Activated naive CD4-positive, alpha-beta T cell treated with anti-CD3 and anti-CD28 coated beads, Interleukin-2, amount 50 U/mL, for 16 hours (primary cell): ENCODE measurements at places on chromosomes 7 and 10.
A peak's percentile ranks its signal among the peaks of the same experiment; 100 is the strongest.

GRCh38 chr7:150869467-150869866 is 17.1 kb downstream of the AOC1 start:
- no peak for DNase-seq

DNA sequence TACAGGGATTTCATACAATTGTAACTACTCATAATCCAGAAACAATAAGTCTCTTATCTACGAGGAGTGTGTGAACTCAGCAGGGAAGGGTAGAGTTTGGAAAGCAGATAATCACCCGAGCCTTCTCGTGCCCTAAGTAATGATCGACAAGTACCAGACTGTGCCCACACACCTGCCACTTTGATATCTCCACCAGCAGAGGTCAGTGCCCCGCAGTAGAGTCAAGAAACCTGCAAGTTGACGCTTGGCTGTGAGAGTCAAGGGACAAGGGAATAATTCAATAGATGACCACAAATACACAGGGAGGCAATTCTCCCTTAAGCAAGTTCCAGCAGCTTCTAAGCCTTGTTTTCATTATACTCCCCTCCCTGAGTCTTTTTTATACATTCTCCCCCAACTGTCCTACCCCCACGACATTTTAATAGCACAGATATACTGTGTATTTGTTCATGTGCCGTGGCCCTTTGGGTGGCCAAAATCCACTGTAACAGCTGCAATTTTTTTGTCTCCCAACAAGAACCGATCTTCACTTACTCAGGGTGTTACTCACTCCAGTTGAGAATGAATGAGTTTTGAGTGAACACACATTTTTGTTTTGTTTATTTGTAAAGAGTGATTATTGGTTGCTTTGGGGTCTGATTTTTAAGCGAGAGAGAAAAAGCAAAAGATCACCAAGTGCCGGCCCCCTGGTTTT is 106.9 kb upstream of the RHEB start:
- peak; percentile 33 for DNase-seq

- DNase-seq: no peak
Measured at GRCh38 chr7:155341463-155341983, 43.8 kb downstream of the INSIG1 start.

- no peak for DNase-seq
Measured at GRCh38 chr7:69467826-69468225, 130.4 kb upstream of the AUTS2 start.

- DNase-seq: no peak
Measured at GRCh38 chr10:31134311-31134952, 102.8 kb upstream of the ZNF438 start.

GRCh38 chr7:86768394-86768793 is 124.7 kb downstream of the GRM3 start:
- DNase-seq: no peak

GRCh38 chr10:110268971-110269370 is 35.7 kb downstream of the SMNDC1 start:
- no peak for DNase-seq

DNA sequence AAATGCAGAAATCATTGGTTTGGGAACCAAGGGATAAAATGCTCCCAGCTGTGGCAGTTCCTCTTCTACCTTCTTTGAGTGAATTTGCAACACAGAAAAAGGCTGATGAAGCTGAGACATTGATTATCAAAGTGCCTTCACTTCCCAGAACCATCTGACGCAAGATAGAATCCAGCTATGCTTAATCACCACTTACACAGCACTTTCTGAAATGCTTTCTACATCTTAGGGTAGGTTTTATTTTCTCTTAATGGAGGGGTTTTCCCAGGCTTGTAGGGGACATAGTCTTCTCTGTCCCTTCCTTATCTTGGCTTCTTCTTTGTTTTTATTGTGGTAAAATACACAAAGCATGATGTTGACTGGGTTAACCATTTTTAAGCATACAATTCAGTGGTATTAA is 332.6 kb upstream of the ZNF32 start:
- no peak for DNase-seq

DNA sequence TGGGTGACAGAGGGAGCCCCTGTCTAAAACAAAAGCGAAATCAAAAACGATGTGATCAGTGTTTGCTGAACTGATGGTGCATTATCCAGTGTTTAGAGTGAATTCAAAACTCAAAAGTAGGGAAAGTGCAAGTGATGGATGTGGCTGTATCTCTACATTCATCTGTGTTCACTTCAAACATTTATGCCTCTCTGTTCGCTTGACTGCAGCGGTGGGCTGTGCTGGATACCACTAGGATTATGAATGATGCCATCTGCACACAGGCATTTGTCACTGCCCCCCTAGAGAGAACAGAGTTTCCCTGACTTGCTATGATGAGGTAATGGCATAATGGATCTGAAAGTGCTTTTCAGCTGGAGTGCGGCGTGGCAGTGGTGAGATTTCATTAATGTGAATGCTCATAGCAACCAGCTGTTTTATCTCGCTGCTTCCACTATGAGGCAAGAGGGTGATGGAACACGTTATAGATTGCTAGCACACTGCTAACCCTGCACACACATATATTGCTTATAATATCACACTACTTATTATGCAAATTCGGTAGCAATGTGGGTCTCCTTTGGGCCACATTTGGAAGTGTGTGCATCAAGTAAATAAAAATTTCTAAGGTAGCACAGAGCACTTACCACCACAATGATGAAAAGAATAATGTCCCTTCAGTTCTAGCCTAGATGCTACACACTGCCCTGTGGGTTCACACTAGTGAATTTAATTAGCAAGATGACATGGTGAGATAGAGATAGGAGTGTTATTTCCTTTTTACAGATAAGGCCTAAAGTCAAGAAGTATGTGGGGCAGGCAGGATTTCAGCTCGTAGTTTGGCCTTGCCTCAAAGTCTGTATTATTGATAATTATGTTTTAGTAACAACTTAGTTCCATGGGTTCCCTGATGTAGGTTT is 164.7 kb downstream of the CAMK1D start:
- DNase-seq: no peak

GRCh38 chr10:61847640-61848039 is 53.9 kb upstream of the ARID5B start:
- no peak for DNase-seq

- DNase-seq: no peak
Measured at GRCh38 chr10:3764626-3765112, 20.3 kb downstream of the KLF6 start.

- no peak for DNase-seq
Measured at GRCh38 chr7:75737856-75738603, 711 bp downstream of the HIP1 start.

DNA sequence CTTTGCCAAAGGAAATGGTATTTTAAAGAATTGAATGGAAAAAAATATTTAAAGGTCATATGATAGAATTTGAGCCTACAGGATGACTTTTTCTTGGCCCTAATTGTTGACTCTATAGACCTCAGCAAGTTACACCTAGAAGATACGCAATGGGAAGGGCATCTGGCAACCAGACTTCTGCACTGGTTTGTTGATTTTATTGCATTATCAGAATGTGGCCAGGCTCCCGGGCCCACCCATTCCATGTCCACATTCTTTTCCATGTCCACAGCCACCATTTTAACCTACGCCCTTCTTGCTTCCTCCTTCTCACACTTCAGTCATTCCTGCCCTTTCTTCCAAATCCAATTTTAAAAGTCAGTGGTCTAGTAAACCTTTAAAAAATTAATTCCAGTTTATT is 738.4 kb downstream of the SUGCT start:
- DNase-seq: no peak

GRCh38 chr7:146359176-146359575 is 242.6 kb downstream of the CNTNAP2 start:
- no peak for DNase-seq

DNA sequence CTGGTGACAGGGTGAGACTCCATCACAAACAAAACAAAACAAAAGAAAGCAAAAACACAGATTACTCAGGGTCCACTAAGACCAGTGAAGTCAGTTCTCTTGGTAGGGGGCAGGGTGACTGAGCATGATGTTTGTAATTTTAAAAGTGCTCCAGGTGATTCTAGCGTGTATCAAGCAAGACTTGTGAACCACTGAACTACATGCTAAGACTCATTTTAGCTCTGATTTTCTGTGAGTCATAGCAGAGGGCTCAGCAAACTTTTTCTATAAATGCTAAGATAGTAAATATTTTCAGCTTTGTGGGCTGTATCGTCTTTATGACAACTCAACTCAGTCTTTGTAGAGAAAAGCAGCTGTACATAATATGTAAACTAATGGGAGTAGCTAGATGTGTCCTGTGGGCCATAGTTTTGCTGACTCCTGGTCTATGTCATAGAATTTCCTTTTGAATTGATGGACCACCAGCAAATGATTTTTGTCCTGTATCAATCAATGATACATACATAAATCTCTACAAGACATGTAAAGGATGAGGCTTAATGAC is 141.3 kb downstream of the CFTR start:
- DNase-seq: no peak

DNA sequence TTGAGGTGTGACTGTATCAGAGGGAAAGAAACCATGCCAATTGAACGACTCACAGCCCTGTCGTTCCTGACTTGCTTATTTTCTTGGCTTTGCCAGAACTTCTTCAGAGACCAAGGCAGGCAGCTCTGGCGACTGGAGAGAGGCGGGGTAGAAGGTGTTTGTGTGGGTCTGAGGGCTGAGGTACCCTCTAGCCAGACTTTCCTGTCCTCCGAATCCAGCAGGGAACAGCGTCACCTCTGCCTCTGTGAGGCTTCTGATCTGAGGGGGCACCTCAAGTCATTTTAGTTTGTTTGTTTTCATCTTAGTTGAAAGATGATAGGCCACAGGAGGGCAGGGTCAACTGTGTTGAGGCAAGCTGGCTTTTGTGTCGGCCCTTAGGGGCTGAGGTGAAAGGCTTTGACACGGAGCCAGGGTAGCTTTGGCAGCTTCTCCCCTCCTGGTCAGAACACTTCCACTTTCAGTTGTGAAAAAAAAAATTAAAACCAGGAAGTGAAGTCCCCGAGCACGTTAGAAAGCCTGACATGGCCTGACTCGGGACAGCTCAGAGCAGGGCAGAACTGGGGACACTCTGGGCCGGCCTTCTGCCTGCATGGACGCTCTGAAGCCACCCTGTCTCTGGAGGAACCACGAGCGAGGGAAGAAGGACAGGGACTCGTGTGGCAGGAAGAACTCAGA is 1.9 kb downstream of the ACSL5 start:
- peak; percentile 30 for DNase-seq

DNA sequence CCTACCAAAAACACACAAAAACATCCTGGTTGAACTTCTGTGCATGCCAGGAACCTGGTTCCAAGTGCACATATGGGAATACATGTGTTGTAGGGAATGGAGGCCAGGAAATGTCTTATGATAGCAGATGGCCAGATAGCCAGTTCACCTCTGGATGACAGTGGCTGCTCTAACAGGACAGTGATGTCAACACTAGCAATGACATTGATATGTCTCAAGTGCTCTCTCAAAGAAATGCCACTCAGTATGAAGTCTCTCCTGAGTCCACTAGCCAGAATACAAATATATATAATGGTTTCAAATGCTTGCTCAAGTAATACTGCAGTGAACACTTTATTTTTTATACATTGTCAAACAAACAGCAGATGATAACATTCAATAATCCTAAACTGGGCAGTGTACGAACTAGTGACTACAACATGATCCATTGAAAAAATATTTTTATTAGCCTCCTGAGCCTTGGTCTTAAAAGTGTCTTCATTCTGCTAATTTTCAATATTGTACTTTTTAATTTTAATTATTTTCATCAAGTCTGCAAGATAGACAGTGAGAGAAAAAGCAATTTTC is 26.0 kb upstream of the PCDH15 start:
- DNase-seq: no peak

DNA sequence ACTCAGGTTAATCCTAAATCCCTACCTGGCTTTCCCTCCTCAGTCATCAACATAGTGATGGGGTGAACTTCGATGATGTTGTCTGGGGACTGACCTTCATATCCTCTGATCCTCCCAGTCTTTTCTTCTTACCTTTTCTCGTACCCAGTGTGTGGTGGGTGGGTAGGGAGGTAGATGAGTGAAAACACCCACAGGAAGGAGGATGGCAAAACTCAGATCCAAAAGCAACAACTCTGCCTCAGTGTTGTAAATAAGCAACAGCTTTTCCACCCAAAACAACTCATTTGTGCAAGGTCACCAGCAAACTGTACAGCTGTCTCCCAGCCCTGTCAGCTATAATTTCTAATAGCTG is 38.6 kb downstream of the VOPP1 start:
- DNase-seq: no peak

- no peak for DNase-seq
Measured at GRCh38 chr10:129045599-129045998, 421.4 kb upstream of the MGMT start.

DNA sequence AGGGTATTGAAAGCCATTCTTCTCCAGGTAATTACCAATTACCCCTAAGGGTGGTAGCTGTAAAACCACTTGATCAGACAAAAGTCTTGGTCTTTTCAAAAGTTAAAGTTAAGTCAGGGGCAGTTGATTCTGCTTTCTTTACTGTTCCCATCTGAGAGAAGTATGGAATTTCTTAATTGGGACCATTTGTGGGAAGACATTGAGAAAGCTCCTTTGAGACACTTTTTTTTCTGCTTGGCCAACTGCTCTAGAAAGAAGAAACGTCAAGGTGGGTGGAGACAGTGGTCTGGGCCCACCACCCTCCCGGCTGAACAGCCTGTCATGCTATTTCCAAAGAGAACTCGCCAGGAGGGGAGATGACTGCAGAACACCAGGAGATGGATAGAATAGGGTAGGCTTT is 45.3 kb downstream of the WNT2 start:
- no peak for DNase-seq

- no peak for DNase-seq
Measured at GRCh38 chr10:119737039-119737663, 11.3 kb downstream of the INPP5F start.

GRCh38 chr10:83425306-83425705 is 714.0 kb upstream of the GHITM start:
- DNase-seq: no peak

DNA sequence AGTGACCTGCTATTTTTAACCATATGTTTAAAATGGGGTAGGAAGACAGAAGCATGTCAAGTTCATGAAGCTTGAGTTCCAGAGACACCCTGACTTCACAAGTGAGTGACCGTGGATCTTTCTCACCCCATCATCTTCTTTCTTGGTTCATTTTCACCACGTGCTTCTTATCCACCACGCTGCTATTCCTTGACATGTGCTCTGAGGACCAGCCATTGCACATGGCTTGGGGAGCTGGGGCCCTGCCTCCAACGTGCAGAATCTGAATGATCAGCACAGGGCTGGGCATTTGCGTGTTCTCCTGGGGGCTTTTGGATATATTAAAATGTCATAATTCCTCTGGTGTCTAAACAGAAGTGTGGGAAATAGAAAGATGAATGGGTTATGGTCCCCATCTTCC is 25.0 kb upstream of the GTPBP4 start:
- DNase-seq: no peak

DNA sequence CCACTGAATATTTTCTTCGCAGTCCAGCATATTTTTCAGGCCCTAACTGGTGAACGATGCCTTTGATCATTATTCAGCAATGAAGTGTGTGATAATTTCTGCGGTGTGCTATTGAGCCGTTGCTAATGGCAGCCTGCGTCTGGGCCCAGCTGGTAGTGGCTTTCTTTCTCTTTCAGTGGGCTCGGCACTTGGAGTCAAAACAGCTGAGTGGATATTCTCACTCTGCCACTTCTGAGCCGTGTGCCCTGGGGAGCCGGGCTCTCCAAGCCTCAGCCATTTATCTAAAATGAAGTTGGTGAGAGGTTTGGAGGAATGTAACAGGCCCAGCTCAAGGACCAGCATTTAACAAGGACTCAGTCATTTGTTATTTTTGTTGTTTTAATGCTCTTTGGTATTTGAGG is 87.5 kb upstream of the IFRD1 start:
- no peak for DNase-seq
